A549 treated with RU486 at 1 μM for 4 hours (cell line): ENCODE measurements at places on chromosomes 2 and 18. TPM values are rescaled to one million over a fixed set of nuclear protein-coding genes. Genes with fewer than 3 reads are reported as not detected.

Gene RNASEH1
- 49.5 to 65.5 TPM (median 53.2 TPM) in 5 replicates for total RNA-seq

Gene UGT1A10
- 0.15 to 0.17 TPM in 2 of 5 replicates, not detected in the others for total RNA-seq

Gene SPATA3
- not detected in 5 replicates for total RNA-seq

Gene TEKT4
- not detected in 5 replicates for total RNA-seq

Gene SERPINB10
- not detected in 5 replicates for total RNA-seq

Gene OXER1
- total RNA-seq: not detected in 5 replicates

Gene LYG2
- 0.17 TPM in 1 of 5 replicates, not detected in the others for total RNA-seq

Gene ADD2
- total RNA-seq: 20.0 to 28.1 TPM (median 23.1 TPM) in 5 replicates

Gene RAPGEF4
- total RNA-seq: 0.11 to 0.23 TPM (median 0.12 TPM) in 5 replicates

Gene HOXD12
- not detected in 5 replicates for total RNA-seq

Gene MAP2
- total RNA-seq: 0.40 to 0.80 TPM (median 0.44 TPM) in 5 replicates

Gene CD8B2
- not detected in 5 replicates for total RNA-seq

Gene FBXO48
- 0.45 to 0.56 TPM (median 0.49 TPM) in 5 replicates for total RNA-seq

Gene NAT8
- not detected in 5 replicates for total RNA-seq

Gene KCTD1
- 29.8 to 33.2 TPM (median 31.8 TPM) in 5 replicates for total RNA-seq

Gene IL37
- not detected in 5 replicates for total RNA-seq

Gene AGXT
- not detected in 5 replicates for total RNA-seq

Gene RETSAT
- 51.9 to 58.7 TPM (median 54.3 TPM) in 5 replicates for total RNA-seq

Gene ARHGAP28
- total RNA-seq: 0.05 to 0.48 TPM (median 0.08 TPM) in 3 of 5 replicates, not detected in the others

Gene SATB2
- total RNA-seq: 3.1 to 3.7 TPM (median 3.6 TPM) in 5 replicates

Gene DUSP19
- total RNA-seq: 0.17 to 0.87 TPM (median 0.45 TPM) in 5 replicates

Gene NT5DC4
- 0.05 to 0.13 TPM in 2 of 5 replicates, not detected in the others for total RNA-seq

Gene ASTL
- total RNA-seq: not detected in 5 replicates

Gene MDH1B
- 1.1 to 3.0 TPM (median 1.2 TPM) in 5 replicates for total RNA-seq

Gene NCK2
- 20.4 to 29.2 TPM (median 24.5 TPM) in 5 replicates for total RNA-seq

Gene FOXD4L1
- total RNA-seq: 0.21 to 0.58 TPM (median 0.28 TPM) in 5 replicates

Gene ABCB11
- 0.02 to 0.31 TPM (median 0.05 TPM) in 3 of 5 replicates, not detected in the others for total RNA-seq

Gene FSHR
- total RNA-seq: 0.07 TPM in 1 of 5 replicates, not detected in the others

Gene GAL3ST2
- 0.10 to 0.36 TPM (median 0.23 TPM) in 4 of 5 replicates, not detected in the other for total RNA-seq

Gene IL1RL2
- 0.05 TPM in 1 of 5 replicates, not detected in the others for total RNA-seq

Gene ANKRD53
- not detected in 5 replicates for total RNA-seq

Gene COL4A3
- total RNA-seq: 0.33 to 1.1 TPM (median 0.67 TPM) in 5 replicates

Gene CYRIA
- 0.06 to 0.18 TPM (median 0.10 TPM) in 5 replicates for total RNA-seq

Gene ALPG
- 0.08 to 0.30 TPM (median 0.14 TPM) in 5 replicates for total RNA-seq

Gene FAM124B
- total RNA-seq: 0.06 TPM in 1 of 5 replicates, not detected in the others

Gene B3GNT7
- 1.7 to 2.6 TPM (median 2.0 TPM) in 5 replicates for total RNA-seq

Gene HK2
- 0.87 to 1.6 TPM (median 1.1 TPM) in 5 replicates for total RNA-seq

Gene FAM168B
- 66.2 to 94.6 TPM (median 92.6 TPM) in 5 replicates for total RNA-seq
